Posterior cingulate gyrus (tissue), 11 donors: ENCODE measurements at places on chromosomes 7 and 10.

- no peak for DNase-seq
Observed at GRCh38 chr7:153061910-153062528, 302.5 kb downstream of the ACTR3B start.

DNA sequence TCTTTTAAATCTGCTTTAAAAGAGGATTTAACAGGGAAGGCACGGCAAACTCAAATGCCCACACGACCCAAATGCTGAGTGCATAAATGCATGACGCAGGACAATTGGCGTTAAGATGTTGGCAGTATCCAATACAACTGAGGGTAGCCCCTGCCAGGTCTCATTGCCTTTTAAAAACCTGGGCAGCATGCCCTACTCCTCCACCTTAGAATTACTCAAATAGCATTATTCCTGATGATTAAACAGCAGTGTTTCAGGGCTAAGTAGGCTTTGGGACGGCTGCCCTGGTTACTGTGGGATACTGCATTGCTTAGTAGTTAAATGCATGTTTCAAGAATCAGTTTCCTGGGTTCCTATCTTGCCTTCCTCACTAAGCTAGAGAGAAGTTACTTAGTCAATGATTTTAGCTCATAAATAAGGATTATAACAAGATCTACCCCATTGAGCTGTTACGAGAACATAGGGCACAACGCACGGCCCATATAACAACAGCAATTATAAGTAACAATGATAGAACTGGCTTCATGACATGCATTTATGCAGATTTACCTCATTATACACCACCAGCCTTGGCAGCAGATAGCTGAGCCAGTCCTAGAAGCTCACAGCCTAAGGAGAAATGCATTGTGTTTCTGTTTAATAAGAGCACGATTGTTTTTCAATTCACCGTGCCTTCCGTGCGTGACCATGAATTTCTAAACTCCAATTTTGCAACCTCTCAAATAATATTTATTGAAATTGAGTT is 7.9 kb downstream of the TUBAL3 start:
- peak; percentile 35 for DNase-seq

DNA sequence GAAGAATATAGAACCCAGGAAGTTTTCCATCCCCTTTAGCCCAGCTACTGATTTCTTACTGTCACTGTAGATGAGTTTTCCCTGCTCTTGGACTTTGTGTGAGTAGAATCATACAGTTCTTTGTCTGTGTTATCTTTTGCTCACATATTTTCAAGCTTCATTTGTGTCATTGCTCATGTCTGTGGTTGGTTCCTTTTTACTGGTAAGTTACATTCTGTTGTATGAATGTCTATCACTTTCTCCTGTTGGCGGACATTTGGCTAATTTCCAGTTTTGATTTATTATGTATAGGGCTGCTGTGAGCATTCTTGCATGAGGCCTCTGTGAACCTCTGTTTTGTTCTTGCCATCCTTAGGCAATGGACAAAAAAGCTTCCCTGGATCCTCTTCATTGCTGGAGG is 5.3 kb downstream of the GLRX3 start:
- no peak for DNase-seq

- DNase-seq, result no peak
Observed at GRCh38 chr10:100737355-100738054, 7.9 kb upstream of the PAX2 start.

GRCh38 chr10:124117511-124117785 is 24.1 kb upstream of the CHST15 start:
- no peak for DNase-seq
